DMS 273 treated with DMSO at 0.1 percent for 48 hours (cell line): ENCODE measurements at places on chromosomes 12 and 14.

DNA sequence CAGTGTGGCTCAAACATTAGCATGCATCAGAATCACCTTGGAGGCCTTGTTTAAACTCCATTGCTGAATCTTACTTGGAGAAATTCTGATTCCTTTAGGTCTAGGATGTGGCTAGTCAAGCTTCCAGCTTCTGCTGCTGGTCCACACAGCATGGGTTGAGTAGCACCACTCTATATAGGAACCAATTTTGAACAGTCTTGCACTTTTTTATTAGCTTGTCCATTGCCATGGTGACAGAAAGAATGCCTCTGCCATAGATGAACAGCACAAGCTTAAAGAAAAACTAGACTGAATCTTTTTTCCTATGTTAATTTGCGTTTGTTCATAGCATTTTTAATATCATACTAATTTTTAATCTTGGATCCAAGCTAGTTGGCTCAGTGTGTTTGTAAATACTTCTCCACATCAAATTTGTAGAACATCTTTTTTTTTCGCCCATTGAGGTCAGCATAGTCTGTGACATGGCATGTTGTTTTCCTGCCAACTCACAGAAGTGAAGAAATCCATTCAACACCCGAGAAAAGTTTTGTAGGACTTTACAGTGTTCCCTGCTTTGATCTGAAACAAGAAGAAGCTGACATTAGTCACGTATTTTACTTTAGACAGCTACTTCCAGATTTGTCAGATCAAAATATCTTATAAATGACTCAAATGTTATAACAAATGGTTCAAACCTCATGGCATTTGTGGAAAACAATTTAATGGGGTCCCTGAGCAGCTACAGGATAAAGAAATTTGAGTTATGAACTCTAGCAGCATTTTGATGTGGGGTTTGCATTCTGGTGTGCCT lies 438.8 kb downstream of the EGLN3 start:
- no peak for DNase-seq

DNA sequence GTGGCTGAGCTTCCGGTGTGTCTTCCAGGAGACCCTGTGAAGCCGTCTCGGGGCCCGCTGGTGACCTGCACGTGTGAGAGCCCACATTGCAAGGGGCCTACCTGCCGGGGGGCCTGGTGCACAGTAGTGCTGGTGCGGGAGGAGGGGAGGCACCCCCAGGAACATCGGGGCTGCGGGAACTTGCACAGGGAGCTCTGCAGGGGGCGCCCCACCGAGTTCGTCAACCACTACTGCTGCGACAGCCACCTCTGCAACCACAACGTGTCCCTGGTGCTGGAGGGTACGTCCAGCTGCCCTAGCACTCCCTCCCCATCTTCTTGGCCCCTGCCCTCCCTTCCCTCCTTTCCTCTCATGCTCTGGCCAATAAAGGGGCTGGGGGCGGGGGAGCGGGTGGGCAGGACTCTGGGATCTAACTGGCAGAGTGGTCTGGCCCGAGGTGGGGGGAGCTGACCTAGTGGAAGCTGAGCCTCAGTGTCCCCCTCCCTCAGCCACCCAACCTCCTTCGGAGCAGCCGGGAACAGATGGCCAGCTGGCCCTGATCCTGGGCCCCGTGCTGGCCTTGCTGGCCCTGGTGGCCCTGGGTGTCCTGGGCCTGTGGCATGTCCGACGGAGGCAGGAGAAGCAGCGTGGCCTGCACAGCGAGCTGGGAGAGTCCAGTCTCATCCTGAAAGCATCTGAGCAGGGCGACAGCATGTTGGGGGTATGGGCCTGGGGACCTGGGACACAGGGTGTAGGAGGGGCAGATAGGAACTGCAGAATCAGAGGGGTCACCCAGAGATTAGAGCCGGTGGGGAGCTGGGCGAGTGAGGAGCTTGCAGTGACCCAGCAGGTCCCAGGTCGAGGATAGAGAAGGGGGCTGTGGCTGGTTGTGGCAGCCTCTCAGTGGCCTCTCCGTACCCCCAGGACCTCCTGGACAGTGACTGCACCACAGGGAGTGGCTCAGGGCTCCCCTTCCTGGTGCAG lies 6.0 kb downstream of the ACVRL1 start:
- no peak for DNase-seq

- no peak for DNase-seq
Observed at GRCh38 chr14:86575141-86575540, 1045.2 kb downstream of the FLRT2 start.

- DNase-seq, result no peak
Observed at GRCh38 chr14:23632461-23633159, 3.6 kb upstream of the DHRS2 start.

GRCh38 chr14:89941830-89942377 lies 12.6 kb downstream of the EFCAB11 start:
- no peak for DNase-seq

DNA sequence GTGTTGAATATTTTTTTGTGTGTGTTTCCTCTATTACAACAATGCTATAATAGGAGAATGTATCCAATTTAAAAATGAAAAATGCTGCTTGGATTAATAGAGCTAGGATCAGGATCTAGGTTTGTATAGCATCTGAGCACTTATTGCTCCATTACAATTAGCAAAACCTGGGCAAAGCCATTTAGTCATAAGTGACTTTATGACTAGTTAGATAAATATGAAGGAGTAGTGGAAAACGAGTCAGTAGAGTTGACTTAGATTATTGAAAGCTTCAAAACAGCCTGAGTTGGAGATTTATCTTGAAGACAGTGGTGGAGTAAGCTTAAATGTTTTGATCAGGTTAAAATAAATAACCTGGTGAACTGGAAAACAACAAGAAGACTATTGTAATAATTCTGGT lies 2.8 kb downstream of the MED21 start:
- DNase-seq, result no peak

DNA sequence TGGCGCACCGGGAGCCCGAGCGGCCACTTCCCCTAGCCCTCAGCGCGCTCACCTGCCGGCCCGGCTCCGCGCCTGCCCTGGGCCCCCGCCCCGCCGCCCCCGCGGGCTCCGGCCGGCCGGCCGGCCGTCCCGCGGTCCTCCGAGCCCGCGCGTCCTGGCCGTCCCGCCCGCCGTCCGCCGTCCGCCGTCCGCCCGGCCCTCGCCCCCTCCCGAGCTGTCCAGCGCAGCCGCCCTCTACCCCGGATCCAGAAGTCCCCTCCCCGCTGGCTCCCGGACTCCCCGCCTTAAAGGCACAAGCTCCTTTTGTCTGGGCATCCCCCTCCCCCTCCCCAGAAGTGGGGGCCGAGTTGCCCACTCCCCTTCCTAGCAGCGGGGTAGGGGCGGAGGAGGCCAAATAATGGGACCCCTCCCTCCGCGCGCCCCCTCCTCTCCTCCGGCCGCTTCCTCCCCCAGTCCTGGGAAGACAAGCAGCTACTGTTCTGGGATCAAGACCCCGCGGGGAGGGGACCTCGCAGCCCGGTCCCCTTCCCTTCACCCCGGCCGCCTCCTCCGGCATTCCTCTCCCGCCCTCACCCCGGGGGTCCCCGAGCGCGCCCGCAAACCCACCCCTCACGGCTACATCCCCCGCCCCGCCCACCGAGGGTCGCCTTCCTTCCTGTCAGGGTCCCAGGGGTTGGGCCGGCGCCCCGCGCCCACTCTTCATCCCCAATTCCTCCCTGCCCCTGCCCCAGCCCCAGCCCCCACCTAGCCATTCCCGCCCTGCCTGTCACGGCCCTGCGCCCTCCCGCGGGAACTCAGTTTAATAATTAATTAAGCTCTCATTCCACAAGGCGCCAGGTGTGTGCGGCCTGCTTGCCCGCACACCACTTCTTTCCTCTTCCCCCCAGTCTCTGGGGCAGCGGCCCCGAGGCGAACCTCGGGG lies at the start of gene ADCY6:
TSS of gene ADCY6 (minus strand) at position 236 of the 922 bp plus-strand sequence. CDS start 5,655 bp downstream, outside the sequence.
- DNase-seq, result no peak

DNA sequence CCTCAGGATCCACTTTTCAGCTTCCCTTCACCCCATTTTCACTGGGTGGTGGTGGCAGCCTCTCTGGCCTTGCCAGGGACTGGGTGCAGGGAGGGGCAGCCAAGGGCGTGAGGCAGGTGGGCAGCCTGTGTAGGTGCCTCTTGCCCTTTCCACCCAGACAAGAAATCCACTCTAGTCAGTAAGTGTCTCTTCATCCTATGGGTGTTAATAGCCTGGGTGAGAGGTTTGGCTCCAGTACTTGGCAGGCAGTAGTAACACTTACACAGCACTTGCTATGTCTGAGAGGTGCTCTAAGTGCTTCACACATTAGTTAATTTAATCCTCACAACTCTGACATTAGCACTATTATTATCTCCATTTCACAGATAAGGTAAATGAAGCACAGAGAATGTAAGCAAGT lies 171.9 kb downstream of the EMP1 start:
- no peak for DNase-seq

DNA sequence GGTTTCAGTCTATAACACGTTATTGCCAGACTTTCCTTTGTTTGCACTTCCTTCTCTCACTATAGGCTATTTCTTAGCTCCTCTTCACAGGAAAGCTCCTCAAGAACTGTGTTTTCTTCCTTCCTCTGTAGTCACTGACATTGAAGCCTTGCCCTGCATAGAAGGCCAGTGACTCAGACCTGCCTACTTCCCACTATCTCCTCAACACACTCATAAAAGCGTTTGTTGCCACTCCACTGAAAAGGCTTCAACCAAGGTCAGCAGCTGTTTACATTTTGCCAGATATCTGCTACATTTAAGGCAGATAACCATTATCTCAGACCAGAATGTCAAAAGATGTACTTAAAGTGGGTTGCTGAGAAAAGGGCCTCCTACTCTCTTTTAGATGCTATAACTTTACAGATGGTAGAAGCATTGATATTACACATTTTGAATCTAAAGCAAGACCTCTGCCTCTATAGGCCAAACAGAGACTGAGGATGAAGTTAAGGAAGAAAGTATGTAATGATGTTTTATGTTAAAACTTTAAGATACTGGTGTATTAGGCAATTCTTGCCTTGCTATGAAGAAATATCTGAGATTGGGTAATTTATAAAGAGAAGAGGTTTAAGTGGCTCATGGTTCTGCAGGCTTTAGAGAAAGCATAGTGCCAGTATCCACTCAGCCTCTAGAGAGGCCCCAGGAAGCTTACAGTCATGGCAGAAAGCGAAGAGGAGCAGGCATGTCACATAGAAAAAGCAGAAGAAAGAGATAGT lies 233.3 kb upstream of the FLRT2 start:
- no peak for DNase-seq

DNA sequence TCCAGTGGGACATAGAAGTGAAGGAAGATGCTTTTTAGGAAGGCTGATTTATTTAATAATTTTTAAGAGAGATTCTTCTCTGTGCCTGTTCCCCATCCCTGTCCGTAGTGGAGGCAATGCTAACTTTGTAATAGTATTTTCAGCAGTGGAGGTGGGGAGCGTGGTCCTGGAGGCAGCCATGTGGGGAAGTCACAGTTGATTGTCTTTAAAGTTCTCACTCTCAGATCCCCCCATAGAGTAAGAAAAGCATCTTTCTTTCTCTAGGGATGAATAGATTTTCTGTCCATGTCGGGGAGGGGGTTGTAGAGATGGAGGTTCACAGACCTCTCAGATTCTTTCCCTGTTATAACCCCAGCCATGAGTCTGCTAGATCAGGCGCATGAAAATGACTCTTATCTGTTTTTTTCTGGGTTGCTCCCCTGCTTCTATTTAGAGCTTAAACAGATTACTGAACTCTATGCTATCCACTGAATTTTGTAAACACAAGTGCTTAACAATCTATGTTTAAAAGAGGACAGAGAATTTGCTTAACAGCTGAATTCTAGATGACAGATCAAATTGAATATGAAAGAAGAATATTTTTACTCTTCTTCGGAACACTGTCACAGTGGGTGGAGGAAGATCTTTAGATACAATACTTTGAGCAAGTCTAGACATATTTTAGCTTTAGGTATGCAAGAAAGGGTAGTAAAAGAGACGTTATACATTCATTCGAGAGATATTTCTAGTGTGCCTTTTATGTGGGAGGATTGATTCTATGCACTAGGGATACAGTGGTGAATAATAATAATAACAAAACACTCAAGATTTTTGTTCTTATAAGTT lies 25.3 kb downstream of the TMEM117 start:
- no peak for DNase-seq

DNA sequence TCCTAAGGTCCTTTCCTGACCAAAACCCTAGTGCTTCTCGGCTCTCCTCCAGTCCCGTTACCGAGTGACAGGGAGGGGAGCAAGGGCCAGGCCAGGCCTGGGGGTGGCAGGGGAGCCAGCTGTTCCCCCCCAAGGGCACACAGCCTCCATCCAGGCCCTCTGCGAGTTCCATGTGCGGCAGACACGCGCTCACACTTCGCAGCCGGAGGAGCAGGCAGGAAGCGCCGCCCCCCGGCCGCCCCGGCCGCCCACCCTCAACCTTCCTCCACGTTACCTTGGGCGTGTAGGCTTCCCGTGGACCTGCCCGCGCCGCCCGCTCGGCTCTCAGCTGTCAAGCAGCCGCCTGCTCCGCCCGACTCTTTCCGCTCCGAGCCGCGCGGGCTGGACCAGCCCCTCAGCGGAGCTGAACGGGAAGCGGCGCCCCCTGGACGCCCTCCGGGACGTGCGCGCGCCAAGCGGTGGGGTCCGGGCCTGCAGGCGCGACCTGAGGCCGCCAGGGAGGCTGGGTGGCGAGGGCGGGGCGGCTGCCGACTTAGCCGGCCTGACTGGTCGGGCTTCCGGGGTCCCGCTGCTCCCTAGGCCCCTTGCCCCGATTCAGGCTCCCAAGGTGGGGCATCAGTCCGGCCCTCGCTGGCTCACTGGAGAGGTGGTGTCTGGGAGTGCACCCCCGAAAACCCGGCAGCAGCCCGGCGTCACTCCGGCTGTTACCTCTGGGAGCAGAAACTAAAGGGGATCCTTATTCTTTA lies at the start of gene CRACR2A:
TSS of gene CRACR2A (minus strand) at position 369 of the 746 bp plus-strand sequence. CDS start 56,110 bp downstream, outside the sequence.
- DNase-seq, result peak; percentile 48

- DNase-seq, result no peak
Observed at GRCh38 chr14:29111554-29111953, 345.0 kb downstream of the FOXG1 start.

DNA sequence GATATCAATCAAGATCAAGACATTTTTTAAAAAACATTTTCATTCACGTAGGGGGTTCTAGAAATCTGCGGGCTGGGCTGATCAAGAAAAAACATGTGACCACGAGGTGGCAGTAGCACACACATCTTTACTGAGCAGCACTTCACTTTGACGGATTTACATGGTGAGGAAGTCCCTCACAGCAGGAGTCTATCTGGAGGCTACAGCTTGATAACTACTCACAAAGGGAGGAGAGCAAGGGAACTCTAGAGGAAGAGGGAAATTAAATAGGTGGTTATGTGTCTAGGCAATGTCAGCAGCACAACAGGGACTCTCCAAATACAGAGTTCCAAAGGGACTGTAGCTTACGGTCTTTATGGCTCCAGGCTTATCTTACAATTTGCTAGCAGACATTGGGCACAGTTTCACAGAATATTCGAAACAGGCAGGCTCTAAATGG lies 248.1 kb downstream of the DPY19L2 start:
- peak; percentile 5 for DNase-seq
